ENCODE measurements at places on chromosomes 4 and X. TPM values are rescaled to one million over a fixed set of nuclear protein-coding genes. Genes with fewer than 3 reads are reported as not detected.

The RNF128 gene
- 1.2 TPM for total RNA-seq

The UGT2A1 gene
- total RNA-seq, result not detected

The RLIM gene
- 34.2 TPM for total RNA-seq

The CSAG1 gene
- not detected for total RNA-seq

The XAGE2 gene
- total RNA-seq, result not detected
